Muscle of back (tissue), 13 donors: ENCODE measurements at places on chromosomes 13 and 19.

GRCh38 chr19:14402332-14403144 is 16.6 kb downstream of the DDX39A start:
- no peak for DNase-seq

GRCh38 chr13:29509999-29510589 is 85.4 kb downstream of the SLC7A1 start:
- DNase-seq: no peak

DNA sequence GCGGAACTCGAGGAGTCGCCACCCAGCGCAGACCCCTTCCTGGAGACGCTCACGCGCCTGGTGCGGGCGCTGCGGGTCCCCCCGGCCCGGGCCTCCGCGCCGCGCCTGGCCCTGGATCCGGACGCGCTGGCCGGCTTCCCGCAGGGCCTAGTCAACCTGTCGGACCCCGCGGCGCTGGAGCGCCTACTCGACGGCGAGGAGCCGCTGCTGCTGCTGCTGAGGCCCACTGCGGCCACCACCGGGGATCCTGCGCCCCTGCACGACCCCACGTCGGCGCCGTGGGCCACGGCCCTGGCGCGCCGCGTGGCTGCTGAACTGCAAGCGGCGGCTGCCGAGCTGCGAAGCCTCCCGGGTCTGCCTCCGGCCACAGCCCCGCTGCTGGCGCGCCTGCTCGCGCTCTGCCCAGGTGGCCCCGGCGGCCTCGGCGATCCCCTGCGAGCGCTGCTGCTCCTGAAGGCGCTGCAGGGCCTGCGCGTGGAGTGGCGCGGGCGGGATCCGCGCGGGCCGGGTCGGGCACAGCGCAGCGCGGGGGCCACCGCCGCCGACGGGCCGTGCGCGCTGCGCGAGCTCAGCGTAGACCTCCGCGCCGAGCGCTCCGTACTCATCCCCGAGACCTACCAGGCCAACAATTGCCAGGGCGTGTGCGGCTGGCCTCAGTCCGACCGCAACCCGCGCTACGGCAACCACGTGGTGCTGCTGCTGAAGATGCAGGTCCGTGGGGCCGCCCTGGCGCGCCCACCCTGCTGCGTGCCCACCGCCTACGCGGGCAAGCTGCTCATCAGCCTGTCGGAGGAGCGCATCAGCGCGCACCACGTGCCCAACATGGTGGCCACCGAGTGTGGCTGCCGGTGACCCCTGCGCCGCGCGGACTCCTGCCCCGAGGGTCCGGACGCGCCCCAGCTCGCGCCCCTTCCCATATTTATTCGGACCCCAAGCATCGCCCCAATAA is 2.3 kb downstream of the AMH start:
- DNase-seq: no peak

DNA sequence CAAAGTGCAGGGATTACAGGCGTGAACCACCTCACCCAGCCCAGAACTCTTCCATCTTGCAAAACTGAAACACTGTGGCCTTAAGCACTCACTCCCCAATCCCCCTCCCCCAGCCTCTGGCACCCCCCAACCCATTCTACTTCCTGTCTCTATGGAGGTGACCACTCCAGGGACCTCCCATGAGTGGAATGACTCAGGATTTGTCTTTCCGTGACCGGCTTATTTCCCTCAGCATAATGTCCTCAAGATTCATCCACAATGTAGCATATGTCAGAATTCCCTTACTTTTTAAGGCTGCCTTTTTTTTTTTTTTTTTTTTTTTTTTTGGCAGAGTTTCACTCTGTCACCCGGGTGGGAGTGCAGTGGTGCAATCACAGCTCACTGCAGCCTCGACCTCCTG is 3.6 kb upstream of the F2RL3 start:
- DNase-seq: no peak

DNA sequence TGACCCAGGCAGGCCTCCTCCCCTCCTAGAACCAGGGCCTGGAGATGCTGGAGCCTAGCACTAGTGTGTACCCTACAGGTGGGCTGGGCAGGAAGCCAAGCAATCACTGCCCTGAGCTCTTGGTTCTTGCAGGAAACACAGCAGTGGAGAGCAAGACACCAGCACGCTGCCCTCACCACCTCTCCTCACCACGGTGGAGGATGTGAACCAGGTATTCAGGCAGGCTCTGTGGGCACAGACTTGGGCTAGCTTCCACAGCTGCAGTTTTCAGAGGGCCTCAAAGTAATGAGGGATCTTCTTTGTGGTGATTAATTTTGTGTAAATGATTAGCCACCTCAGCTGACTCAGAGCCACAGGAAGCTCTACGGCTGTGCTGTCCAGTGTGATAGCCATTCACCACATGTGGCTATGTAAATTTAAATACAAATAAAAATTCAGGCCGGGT is 13.6 kb upstream of the GPI start:
- DNase-seq: no peak

DNA sequence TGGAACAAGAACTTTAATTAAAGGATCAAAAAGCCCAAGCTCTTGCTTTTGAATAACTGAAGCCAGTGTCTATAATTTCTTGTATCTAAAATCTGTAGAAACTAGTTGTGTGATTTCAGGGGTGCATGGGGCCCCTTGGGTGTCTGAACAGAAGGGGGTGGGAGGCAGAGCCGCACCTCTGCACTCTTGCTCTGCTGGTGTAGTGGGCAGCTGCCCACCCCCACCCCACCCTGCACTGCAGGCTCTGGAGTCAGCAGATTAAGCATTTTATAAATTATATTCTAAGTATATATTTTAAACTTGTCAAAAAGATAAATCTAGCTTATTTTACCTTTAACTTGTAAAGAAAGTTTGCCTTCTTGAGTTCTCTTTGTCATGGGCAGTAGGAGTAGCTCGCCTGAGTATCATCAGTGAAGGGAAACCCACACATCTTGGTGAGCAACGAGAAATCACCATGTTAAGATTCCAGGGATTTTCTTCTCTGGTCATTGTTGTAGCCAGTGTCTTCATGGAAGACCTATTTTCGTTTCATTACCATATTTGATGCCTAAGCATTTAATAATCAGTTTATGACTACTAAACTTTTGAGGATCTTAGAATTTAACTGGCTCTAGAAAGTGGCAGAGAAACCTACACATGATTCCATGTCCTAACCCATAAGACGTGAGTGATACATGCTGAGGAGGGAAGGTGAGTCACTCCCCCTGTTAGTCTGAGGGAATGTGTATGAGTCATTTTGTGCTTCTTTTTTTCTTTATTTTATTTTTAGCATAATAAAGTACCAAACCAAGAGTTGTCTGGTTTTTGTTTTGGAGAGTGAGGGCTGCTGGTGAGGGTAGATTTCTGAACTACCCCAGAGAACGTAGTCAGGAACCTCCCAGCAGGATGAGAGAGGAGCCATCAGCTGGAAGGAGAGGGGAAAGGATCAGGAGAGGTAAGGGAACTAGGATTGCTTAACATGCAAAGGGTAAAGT is 7.7 kb downstream of the UBE2L5 start:
- no peak for DNase-seq

GRCh38 chr13:41418731-41419130 is 38.6 kb upstream of the RGCC start:
- no peak for DNase-seq
